ENCODE measurements at places on chromosomes 7 and 10.

DNA sequence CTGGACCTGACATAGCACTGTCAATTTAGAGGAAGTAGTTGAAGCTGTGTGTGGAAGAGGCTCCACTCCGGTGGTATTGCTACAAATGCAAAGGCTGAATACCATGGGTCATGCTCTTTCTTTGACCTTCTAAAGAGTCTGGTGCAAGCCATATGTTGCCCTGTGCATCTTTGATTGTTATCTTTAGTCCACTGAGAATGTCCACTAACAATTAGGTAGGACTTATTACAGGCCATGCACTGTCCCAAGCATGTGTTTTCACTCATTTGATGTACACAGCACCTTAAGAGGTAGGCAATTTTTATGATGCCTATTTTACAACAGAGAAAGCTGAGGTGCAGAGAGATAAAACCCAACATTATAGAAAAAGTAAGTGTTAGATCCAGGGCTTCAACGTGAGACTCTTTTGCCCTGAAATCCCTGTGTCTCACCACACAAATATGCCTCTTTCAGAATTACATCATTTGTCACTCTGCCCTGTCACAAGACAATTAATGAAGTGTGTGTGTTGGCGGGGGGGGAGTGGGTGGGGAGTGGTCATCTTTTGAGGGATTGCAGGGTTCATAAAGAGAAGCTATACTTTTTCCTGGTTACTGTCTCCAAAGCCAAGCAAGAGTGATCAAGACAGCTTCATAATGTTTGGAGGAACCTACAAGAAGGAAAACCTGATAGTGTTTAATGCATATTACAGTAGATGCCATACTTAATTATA, 637.6 kb upstream of the IGFBP3 start:
- no peak for DNase-seq

- DNase-seq = no peak
Observed at GRCh38 chr7:15737601-15738000, 51.1 kb upstream of the MEOX2 start.

DNA sequence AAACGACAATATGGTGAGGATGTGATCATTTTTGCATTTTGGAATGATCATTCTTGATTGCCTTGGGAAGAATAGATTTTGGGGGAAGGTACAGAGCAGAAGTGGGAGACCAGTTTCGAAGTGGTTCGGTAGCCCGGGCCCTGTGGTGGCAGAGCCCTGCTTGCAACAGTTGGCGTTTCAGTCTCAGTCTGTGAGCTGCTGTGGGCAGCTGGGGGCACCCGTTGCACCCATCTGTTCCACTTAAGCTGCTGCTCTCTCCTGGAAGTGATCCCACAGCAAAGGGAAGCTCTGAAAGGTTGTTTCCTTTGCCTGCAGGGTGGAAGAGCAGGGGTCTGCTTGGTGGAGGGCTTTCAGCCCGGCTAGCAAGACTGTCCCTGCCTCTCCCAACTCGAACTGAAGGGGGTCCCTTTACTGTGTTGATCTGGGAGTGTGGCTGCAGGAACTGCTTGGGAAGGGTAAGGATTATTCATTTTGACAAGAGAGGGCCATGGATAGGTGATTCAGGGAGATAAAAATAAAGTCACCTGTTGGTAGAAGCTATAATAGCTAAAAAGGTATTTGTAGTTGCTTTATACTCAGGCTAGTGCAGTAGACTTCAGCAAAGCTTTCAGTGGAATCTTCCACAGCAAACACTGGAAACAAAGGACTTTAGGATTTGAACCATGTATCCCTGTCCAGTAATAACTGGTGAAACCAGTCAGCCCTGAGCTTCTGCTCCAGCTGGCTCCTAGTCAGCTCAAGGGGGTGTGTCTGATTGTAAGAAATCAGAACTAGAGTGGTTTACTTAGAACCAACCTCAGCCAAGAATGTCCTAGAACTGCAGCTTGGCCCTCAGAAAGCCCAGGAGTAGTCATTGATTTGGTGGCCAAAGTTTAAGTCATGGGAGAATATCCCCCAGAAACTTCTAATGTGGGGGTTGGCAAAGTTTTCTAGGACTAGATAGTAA, 53.1 kb upstream of the PDCD4 start:
- DNase-seq = no peak

GRCh38 chr10:59741048-59741447, 12.2 kb downstream of the MRLN start:
- DNase-seq = no peak

DNA sequence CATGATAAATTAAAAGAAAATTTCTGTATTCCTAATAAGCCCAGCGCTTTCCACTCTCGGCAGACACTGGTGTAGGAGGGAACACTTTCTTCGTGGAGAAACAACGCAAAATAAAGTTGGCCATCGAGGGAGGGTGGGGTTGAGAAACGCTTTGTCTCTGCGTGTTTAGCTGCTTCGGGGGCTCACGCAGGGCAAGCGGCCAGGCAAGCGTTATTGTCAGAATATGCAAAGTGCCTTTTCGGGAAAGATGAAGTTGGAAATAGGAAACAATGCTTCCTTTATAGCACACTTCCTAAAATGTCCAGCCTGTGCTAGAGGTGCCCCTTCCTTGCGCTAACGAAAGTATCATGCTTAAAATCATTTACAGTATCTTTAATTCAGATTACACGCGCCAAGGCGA, 1.9 kb upstream of the EBF3 start:
- DNase-seq = no peak

DNA sequence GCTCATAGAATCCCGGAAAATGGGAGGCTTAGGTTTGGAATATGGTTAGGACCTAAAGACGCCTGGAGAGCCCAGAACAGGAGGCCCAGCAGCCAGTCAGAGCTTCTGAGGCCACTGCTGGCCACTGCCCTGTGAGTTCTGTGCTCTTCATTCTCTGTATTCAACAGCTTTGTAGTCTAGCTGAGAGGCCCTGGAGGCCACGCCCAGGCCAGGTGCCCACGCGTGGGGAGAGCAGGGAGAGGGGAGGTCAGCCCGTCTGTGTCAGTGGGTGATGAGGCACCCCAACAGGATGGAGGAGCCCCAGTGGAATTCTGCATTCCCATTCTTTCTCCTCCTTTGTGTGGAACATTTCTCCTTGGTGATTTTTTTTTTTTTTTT, 29.1 kb downstream of the IL15RA start:
- DNase-seq = no peak

GRCh38 chr10:83986800-83987199, 152.5 kb upstream of the GHITM start:
- no peak for DNase-seq

GRCh38 chr10:131195116-131195515, 116.4 kb downstream of the TCERG1L start:
- DNase-seq = no peak

DNA sequence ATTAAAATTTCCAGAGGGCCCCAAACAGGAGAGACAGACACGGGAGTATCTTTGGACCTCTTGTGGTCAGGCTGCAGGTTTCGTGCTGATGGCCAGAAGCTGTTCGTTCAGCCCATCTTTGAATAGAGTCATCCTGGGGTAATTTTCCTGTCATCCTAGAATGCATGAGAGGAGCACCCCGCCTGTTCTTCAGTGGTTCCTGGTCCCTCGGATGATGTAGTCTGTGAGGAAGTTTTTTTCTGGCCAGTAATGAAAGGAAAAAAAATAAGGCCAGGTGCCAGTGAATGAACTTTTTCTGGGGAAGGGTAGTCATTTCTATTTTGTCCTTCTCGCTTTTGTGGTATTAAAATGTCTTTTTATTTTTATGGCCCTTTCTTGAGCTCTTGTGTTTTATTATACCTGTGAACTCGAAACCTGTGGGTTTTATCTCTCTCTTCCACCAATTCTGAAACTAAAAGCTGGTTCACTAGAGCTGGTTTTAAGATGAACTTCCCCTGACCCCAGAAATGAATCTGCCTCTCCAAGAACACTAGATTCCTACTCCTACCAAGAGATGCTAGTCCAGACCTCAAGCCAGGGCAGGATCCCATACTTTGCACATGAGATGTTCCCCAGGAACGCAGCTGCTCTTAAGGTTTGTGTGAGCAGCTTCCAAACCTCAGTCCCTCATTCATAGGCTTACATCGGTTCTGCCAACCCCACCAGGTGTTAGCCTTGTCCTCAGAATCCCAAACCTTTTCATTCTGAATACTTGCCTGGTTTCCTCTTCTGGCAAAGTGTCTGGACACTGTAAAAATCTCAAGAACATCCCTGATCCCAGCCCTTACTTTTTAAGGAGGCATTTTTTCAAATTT, 15.4 kb upstream of the MEST start:
- no peak for DNase-seq

DNA sequence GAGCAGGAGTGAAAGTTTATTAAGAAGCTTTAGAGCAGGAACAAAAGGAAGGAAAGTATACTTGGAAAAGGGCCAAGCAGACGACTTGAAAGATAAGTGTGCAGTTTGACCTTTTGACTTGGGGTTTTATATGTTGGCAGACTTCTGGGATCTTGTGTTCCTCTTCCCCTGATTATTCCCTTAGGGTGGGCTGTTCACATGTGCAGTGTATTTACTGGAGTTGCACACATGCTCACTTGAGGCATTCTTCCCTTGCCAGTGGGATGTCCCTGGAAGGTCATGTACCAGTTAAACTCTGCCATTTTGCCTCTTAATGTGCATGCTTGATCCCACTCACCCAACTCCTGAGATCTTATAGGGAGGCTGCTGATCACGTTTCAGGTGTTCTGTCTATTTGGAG, 23.4 kb upstream of the ARHGAP12 start:
- DNase-seq = no peak

- DNase-seq = no peak
Observed at GRCh38 chr7:15326044-15326644, 235.7 kb downstream of the AGMO start.

GRCh38 chr10:16756561-16757221, 60.5 kb downstream of the RSU1 start:
- DNase-seq = no peak

DNA sequence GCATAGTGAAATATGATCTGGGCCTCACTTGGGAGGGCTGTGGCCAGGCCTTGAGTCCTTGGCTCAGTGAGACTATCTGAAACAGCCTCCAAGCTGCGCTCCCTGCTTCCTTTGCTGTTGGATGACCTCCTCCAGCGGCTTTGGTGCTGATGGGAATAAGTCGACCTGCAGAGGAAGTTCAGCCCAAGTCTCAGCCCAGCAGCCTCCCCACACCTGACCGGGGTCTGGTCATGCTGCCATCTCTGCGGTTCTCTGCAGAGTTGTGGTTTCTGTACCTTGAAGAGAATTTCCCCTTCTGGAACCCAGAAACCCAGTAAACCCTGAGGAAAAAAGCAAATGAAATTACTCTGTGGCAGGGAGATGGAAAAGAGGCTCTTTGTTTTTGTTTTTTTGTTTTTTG, 4.6 kb upstream of the RBAK start:
- DNase-seq = no peak

DNA sequence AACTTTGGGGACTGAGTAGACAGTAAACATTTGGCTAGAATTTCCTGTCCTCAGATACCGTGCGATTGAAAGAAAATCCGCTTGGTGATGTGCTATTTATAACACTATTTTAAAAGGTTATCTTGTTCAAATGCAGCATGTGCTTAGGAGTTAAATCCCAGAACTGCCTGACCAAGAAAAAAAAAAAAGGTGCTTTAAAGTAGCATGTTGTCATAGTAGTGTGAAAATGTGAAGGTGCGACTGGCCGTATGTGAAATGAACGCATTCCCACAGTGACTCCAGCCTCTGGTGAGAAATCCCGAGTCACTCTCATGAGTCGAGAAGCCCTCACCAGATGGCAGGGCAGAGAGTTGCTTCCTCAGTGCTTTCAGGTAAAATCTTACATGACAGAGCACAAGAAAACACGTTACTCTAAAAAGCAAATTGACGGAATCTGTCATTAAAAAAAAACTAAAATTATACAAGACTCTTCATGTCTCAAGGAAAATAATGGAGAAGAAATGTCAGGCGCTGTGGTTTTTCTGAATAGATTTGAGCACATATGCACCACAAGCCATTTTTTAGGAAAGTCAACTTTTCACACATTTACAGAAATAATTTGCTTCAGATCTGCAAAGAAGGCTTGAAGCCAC, 18.4 kb upstream of the KLF6 start:
- DNase-seq = no peak

GRCh38 chr10:3971713-3972112, 186.7 kb upstream of the KLF6 start:
- DNase-seq = no peak

DNA sequence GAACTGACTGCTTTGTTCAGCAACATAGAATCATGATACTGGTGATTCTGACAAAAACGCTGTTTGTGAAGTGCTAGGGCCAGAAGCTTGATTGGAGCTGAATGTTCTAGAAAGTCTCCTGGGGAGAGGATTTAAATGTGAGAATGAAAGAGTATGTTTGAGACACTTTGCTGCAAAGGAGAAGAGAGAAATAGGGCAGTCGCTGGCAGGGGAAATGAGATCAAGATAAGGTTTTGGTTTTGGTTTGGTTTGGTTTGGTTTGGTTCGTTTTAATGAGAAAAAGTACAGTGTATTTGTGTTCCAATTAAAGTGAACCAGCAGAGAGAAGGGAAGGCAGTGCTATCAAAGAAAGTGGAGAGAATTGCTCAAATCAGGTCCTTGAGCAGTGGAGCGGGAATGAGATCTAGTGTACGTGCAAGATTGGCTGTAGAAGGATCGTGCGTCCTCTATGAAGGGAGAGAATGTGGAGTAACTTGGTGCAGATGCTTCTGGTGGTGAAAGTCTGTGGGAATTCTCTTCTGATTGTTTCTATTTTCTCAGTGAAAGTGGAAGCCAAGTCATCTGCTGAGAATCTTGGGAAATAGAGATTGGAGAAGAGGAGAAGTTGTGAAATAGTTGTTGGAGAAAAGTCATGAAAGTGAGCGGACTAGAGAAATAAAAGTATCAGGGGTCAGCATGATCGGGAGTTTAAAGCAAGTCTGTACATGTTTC, 270.5 kb downstream of the CCDC3 start:
- no peak for DNase-seq

- no peak for DNase-seq
Observed at GRCh38 chr7:74612015-74612829, 45.3 kb upstream of the GTF2I start.

GRCh38 chr7:125934955-125935354, 1005.3 kb upstream of the POT1 start:
- no peak for DNase-seq

GRCh38 chr10:48477616-48478015, 127.3 kb downstream of the ARHGAP22 start:
- DNase-seq = no peak

GRCh38 chr10:97578171-97578844, 5.7 kb downstream of the ANKRD2 start:
- DNase-seq = no peak

DNA sequence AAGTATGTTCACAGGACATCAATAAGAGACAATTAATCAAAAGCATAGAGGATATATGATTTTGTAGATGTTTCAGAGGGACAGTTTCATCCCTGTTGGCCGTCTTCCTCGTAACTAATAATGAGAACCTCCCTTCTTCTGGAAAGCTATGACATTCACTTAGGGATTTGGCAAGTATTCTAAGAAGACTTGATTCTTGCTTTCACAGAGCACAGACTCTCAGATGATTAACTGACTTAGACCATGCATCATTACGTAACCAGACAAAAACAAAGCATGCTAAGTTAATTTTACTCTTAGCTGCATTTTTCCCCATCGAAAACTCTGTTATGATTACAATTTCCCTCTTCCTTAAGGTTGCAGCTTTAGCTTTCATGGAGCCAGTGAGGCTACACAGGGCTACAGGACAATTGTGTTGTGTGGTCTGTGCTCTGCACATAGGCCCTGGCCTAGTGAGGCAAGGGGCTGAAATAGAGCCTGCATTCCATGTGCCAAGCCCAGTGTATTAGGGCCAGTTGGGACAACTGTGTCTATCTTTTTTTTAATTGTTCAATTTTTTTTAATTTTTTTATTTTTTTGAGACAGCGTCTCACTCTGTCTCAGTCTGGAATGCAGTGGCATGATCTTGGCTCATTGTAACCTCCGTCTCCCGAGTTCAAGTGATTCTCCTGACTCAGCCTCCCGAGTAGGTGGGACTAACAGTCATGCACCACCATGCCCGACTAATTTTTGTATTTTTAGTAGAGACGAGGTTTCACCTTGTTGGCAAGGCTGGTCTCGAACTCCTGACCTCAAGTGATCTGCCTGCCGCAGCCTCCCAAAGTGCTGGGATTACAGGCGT, 105.3 kb downstream of the PLXDC2 start:
- DNase-seq = no peak
